ENCODE measurements at places on chromosomes 5 and 9. TPM values are rescaled to one million over a fixed set of nuclear protein-coding genes. Genes with fewer than 3 reads are reported as not detected.
A peak's percentile ranks its signal among the peaks of the same experiment; 100 is the strongest.

The OTULIN gene
- total RNA-seq: 17.5 TPM

The GRXCR2 gene
- not detected for total RNA-seq

The TAF1L gene
- not detected for total RNA-seq

The ACTBL2 gene
- total RNA-seq: not detected

The MCCC2 gene
- total RNA-seq: 13.6 TPM

DNA sequence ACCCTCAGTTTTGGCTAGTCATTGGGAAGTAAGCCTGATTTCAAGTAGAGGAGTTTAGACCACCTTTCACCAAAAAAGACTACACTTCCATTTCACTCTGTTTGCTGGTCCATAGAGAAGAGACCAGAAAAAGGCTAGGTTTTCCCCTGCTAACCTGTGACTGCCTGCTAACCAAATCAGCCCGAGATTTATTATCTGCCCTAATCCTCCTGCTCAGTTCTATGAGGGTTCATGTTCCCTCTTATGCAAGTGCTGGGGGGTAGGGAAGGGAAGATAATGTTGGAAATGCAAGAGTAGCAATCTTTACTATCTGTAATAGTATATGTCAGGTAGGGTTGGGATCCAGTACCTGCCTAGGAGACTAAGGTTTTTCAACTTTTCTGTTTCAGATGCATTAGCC lies 51.6 kb upstream of the CCNG1 start:
- no peak for DNase-seq

GRCh38 chr9:123312306-123312877 lies 43.6 kb upstream of the CRB2 start:
- no peak for DNase-seq

GRCh38 chr5:130138406-130139045 lies 234.3 kb downstream of the CHSY3 start:
- DNase-seq: no peak

- DNase-seq: no peak
Observed at GRCh38 chr5:92674321-92674720, 906.7 kb downstream of the NR2F1-AS1 start.

DNA sequence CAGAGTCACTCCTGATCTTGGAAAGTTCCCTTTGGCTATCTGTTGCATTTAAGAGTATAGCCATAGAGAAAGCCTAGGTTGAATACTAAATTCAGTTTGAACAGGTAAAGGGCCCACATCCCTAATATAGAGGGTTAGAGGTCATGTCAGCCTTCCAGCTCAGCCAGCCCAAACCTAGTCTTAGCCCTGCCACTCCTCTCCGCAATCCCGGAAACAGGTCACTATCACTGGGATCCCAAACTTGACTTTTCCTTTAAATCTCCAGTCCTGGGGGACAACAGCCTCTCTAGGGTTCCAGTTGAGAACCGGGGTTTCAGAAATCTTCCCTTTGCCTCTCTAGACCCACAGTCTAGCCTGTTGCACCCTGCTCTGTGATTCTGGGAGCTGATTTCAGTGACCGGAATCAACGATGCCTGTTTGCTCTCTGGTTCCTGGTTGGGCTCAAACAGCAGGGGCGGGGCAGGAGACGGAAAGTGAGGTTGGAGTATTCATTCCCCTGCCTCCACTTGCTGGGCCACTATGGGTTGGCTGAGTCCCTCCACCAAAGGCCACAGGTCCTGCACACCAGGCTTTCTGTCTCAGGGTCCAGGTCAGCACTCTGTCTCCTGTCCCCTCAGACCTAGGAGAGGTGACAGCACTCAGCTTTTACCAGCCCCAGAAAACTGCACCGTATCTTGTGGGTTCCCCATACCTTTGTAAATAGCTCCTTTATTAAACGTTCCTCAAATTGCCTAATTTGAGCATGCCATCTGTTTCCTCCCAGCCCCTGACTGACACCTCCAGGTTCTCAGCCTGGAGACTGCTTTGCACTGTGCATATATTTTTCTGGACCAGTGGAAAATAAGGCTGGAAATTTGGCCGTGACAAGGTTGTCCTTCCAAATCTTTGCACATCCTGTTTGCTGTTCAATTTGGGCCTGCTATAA lies 23.8 kb upstream of the CPEB4 start:
- no peak for DNase-seq

- peak; percentile 14 for DNase-seq
Observed at GRCh38 chr5:178839319-178839704, 20.4 kb upstream of the ZNF354B start.

DNA sequence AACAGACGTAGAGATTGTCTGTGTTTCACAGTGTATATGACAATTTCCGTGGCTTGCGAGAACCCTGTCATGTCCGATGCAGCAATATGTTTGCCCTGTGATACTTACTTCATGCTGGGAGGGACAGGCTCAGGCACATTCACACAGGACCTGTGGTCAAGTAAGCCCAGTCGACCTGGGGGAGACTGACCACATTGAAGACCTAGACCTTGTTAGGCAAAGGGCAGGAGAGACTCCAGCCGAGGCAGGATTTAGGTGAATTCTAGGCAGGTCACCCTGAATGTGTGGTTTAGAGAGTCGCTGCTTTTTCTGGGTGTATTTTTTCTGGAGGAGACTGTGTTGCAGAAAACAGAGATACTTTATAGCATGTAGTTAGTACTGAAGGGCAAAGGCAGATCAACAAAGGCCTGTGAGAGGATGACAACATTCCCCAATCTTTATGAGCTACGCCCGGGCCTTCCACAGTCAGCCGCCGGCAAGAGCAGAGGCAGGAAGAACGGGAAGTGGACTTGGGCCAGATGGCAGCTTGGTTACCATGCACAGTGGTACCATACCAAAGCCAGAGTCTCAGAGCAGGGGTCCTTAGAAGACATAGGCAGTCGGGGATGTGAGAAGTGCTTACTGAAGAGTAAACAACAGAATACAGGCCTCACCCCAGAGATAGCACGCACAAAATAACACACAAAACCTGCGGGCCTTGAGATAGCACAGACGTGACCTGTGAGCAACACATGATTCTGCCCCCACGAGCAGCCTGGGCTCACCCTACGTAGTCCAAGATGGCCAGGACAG lies 220.7 kb downstream of the CACNA1B start:
- DNase-seq: no peak

GRCh38 chr9:27701016-27701415 lies 127.7 kb upstream of the C9orf72 start:
- DNase-seq: no peak

GRCh38 chr5:139051392-139051791 lies 146.8 kb downstream of the SIL1 start:
- DNase-seq: no peak

GRCh38 chr9:130565792-130566191 lies 13.6 kb upstream of the FUBP3 start:
- no peak for DNase-seq

DNA sequence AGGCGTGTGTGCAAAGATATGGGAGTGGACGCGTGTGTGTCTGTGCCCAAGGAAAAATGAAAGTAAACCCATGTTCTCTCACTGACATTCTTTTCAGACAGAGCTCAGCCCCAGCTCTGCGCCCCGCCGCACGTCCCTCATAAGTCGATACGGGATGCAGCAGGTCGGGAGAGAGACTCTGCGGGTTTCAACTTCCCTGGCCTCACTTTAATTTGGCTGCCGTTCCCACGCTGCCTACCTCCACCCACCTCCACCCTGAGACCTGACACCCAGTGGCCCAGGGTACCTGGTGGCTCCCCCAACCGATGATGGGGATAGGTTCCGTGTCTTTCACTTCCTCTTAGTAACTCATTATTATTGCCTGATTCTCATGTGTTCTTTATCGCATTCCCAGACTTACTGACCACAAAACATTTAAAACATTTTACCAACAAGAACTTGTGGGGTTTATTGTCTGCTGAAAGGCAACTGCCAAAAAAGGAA lies 19.4 kb downstream of the LHX2 start:
- peak; percentile 51 for DNase-seq

DNA sequence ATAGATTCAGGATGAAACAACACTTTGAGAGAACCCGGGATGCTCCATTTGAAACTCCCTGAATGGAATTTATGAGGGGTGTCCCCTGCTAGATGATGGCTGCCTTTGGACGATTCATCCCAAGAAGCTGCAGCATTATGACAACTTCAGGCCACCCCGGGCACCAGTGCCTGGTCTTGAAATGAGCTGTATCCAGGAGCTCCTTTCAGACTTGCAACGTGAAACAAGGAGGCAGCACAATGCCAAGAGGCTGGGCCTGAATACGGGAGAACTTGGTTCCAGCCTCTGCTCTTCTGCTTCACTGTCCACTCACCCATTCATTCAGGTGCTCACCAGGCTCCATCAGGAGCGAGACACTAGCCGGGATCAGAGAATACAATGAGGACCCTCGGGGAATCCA lies 78.3 kb downstream of the STK10 start:
- no peak for DNase-seq

DNA sequence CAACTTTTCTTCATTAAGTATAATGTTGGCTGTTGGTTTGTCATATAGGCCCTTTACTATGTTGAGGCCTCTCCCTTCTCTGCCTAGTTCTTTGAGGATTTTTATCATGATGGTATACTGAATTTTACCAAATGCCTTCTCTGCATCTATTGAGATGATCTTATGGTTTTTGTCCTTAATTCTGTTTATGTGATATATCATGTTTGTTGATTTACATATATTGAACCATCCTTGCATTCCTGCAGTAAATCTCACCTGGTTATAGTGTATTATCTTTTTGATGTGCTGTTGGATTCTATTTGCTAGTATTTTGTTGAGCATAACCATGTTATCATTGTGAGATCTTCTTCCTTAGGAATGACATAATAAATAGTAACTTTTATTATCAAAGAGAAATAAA lies 362.9 kb downstream of the CCDC171 start:
- DNase-seq: no peak

DNA sequence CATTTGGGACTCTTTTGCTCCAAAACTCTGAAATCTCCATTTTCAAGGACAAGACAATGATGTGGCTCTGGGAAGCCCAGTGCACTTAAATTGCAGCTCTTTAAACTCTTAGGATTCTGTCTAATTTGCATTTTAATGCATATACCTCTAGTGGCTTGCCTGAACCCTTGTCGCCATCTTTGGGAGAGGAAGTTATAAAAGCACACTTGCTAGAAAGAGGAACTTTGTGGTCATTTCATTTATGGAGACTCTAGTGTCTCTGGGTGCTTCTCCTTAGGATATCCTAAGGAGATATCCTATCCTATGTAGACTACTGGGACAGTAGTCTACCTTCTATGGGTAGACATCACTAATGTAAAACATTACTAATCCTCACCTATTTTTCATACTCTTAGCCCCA lies 77.3 kb upstream of the SLC1A3 start:
- no peak for DNase-seq

DNA sequence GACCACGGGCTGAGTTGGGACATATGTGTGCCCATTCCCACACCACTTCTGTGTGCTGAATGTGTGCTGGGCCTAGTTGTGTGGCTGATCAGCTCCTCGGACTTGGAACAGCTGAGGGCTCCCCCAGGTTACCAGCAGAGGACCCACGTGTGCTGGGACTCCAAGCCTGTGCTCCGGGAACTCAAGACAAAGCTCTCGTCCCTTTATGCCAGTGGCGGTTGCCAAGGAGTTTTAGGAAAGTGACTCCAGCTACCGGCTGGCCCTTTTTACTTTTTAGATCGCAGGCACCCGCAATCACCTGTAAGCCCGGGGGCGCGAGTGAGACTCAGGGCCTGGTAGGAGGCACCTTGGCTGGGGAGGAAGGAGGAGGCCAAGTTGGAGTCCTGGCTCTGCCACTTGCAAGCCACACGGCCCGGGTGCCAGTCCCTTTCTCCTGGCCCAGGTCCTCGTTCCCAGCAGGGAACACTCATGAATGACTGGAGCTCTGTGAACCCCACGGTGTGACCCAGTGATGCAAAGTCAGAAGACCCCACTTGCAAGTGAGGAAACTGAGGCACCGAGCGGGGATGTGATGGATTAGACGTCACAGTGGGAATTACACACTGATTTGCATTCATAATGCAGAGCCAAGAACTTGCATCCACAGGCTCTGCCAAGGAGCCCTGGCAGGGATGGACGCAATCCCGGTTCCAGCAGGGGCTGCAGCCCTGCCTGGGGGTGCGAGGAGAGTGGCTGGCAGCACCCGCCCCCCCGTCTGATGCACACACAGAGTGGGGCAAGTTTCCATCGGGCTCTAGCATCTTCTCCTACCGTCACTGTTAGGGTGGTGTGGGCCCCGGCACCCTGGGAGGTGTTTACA lies 26.9 kb downstream of the CRB2 start:
- DNase-seq: no peak

GRCh38 chr5:93715327-93715726 lies 26.1 kb downstream of the POU5F2 start:
- no peak for DNase-seq

- DNase-seq: peak; percentile 51
Observed at GRCh38 chr5:35656721-35657120, 39.1 kb downstream of the SPEF2 start.

GRCh38 chr5:14424011-14424685 lies 157.4 kb upstream of the OTULINL start:
- DNase-seq: no peak

DNA sequence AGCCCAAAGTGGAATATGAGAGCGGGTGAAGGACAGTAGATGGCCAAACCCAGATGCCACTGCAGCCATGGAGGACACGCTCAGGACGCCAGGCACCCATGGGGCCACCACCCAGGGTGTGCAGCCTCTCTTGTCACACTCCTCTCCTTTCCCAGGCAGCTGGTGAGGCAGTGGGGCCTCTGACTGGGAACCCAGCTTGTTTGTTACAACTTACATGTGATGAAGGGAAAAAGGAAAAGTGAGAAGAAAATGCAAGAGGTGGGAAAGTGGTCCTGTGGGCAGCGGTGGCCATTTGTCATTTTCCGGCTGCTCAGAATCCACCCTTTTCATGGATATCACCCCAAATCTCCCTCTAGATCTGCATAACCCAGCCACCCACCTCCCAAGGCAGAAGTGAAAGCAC lies 62.7 kb upstream of the UNC5A start:
- no peak for DNase-seq

- DNase-seq: no peak
Observed at GRCh38 chr5:143413958-143414669, 10.6 kb upstream of the NR3C1 start.

DNA sequence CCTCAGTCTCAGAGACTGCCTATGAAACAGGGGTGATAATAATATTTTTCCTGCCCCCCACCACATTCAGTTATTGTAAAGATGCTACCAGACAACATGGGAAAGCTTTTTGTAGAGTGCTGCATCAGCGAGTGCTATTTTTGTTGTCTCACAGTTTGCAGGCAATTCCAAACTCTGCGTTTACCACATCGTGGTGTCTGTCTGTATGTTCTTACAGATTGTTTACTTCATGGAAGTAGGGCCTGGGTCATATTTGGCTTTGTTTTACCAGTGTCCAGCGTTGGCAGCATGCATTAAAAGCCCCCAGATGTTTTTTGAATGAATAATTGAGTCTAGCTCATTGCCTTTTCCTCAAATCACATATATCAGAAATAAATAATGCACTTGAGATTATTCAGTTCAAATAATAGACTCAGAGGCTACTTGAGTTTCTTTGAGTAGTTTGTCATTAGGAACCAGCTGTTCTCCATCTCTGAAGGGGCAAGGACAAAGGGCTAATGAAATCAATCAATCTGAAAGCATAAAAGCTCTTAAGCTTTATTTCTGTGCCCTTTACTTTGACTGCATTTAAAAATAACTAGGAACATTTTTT lies 243.7 kb downstream of the CWC27 start:
- no peak for DNase-seq

- no peak for DNase-seq
Observed at GRCh38 chr9:95480346-95480745, 36.4 kb downstream of the PTCH1 start.

GRCh38 chr5:91225848-91226686 lies 157.1 kb downstream of the ARRDC3 start:
- no peak for DNase-seq
